ENCODE measurements at places on chromosomes 5 and 9. TPM values are rescaled to one million over a fixed set of nuclear protein-coding genes. Genes with fewer than 3 reads are reported as not detected.
A peak's percentile ranks its signal among the peaks of the same experiment; 100 is the strongest.

DNA sequence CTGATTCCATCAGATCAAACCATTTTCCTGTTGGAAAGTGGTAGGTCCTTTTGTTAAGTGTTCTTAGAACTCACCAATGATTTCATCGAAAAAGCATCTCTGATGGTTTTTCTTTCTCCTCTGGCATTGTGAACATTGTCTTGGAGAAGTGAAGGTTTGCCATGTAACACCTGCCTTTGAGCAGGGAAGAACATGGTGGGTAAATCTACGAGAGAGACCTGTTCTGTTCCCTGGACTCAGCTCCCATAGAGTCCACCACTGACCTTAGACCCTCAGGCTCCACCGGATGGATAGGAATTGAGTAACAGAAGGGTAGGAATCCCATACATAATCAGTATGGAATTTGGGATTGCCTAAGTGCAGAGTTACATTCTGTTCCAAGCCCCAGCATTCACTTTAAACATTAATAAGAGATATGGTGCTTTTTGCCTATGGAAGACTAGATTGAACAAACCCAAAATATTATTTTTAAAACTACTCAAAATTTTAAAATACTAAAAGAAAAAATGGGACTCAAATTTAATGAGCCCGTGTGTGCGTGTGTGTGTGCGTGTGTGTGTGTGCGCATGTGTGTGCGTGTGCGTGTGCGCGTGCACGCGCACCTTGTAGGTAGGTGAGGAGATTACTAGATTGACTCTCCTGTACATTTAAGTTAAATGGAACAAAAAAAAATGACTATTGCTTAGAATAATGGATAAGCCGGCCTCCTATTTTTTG, 92.0 kb downstream of the C9orf152 start:
- no peak for DNase-seq

GRCh38 chr5:54523534-54523933, 6.0 kb downstream of the SNX18 start:
- DNase-seq, result no peak

DNA sequence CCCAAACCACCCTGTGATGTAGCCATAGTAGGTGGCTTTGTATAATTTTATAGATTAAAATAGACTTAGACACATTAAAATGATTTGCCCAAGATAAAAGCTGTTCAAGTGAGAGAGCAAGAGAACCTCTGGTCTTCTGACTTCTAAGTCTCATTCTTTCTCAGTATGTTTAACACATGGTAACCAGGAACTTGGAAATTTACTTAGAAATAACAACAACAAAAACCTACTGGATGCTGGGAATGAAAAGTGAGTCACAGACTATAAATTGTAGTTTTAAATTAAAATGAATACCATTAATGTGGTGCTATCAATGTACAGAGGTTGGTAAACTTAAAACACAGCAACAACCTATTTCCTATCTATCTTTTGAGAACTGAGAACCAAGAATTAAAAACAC, 30.4 kb downstream of the HMGCR start:
- DNase-seq, result no peak

DNA sequence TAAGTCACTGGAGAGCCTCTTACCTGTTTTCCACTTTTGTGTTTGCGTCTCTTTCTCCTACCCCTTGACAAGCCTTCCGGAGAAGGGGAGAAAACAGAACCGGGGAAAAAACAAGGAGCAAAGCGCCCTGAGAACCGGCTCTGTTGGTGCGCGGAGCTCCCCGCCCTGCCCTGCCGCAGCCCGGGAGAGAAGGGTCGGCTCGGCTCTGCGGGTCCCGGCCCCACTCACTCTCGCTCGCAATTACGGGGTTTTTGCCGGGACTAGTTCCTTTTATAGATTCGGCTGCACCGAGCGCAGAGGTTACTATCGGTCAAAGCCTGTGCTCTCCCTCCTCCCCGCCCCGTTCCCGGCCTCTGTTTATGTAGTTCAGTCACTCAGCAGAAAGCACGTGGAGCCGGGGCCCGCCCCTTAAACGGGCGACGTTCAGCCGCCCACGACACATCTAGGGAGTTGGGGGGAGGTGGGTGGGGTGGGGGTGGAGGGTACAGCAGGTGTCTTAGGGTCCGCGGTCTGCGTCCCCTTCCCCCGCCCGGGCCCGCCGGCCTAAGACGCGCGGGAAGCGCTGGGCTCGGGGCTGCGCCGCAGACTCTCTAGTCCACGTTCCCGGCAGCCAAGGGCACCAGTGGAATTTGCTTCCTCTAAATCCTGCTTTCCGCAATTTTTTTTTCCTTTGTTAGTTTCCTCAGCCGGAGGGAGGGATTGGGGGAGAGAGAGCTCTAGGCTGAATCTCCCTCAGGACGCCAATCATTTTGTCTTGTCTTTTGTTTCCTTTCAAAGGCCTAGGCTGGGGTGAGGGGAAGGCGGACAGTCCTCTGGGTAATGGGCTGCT, at the start of gene ABCA1:
TSS of gene ABCA1 (minus strand) at position 244 of the 829 bp plus-strand sequence. CDS start 24,476 bp downstream, outside the sequence.
- peak; percentile 95 for DNase-seq

DNA sequence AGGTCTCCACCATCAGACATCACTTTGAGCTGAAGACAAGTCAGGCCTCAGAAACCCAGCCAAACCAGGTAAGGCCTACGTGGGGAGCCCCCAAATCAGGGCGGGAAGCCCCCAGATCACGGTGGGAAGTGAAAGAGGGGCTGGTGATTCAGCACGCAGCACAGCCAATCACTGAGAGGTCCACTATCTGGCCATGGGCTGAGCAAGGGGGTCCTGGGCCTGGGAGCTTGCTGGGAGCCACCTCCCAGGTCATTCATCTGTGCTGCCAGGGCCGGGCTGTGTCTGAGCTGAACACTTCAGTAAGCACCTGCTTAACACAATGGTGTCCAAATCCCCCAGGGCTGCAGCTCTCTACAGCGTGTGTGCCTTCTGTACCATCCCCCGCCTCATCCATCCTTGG, 15.5 kb downstream of the MED10 start:
- no peak for DNase-seq

DNA sequence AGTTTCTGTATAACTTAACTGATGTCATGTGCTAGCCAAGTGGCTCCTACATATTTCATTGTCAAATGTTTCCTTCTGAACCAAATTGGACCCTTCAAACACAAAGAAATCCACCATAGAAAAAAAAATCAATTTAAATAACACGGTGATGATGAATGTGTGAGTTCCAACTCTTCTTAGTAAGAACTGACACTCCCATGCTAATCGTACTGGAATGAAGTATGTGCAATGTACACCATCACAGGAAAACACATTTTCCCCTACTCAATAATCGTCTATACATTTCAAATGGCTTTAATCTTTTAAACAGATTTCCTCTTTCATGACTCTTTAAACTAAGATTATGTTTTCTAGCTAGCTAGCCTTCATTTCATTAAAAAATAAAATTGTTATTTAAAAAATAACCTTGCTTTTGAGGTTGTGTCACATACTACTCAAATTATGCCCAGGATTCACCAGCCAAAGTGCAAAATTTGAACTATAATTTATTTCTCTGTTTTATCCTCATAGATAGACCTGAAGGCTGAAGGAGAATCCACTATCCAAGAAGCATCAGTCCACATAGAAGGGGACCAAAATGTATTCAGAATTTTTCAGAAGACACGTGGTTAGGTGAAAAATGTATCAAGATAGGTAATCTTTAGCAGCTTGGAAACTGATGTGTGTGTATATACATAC, 131.0 kb upstream of the ITGA1 start:
- DNase-seq, result no peak

DNA sequence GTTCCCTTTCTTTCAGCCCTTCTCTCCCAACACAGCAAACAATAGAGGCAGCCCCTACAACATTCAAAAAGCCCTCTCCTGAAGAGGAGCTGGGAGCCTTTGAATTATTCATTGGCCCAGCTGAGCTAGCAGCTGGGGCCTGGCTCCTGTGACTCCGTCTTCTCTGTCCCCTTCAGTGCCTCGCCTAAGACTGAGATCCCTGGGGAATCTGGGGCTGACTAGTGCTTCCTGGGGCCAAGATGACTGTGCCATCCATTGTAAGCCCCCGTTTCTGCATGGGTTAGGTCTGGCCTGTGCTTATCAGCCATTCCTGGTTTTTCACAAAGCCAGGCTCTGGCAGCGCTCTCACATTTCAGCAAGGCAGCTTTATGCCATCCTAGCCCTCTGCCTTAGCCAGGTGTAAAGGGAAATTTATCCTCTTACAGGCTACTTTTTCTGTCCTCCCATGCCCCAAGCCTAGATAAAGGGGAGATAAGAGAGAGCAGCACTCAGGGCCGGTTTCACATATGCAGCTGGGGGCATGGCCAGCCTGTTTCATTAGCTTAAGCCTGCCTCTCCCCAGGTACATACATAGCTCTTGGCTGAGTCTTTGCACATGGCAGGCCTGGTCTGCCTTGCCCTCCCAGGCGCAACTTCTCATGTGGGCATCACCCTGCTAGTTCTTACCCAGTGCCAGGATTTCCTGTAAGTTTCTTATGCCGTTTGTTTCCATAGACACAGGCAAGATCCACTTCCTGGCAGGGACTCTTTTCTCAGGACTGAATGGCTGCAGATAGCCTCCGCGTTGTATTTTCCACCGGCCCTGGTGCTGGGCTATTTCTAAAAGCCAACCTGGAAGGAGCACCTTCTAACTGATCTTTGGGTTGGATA, 15.8 kb downstream of the PTPA start:
- DNase-seq, result no peak

DNA sequence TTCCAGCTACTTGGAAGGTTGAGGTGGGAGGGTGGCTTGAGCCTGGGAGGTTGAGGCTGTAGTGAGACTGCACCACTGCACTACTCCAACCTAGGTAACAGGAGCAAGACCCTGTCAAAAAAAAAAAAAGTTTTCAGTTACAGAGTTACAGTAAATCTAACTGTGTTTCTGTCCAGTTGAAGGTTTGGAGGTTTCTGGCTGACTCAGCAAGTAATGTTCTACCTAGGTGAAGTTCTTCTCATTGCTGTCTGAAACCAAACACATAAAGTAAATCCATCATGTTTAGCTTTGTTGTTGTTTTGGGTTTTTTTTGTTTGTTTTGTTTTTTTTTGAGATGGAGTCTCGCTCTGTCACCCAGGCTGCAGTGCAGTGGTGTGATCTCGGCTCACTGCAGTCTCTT, 7.9 kb upstream of the ANKHD1 start:
- peak; percentile 8 for DNase-seq

DNA sequence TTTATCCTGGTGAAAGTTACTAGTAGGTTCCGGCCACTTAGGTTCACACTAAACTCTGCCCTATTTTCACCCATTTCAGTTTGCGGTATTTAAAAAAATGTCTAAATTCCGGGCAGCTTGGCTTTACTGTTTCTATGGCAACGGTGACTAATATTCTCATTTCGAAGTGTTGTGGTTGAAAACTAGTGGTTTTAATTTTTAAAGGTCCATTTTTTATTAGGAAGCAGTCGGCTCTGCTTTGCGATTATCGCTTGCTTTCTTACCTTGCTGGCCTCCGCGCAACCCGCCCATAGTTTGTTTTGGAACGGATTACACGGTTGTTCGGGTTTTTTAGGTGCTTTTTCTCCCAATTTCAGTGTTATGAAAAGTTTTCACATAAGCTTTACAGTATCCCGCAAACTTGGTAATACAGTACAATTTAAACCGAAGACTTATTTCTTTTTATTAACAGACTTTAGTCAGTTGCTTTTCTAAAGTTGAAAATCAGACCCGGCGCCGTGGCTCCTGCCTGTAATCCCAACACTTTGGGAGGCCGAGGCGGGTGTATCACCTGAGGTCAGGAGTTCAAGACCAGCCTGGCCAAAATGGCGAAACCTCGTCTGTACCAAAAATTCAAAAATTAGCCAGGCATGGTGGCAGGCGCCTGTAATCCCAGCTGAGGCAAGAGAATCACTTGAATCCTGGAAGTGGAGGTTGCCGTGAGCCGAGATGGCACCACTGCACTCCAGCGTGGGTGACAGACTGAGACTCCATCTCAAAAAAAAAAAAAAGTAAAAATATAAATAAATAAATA, 1.6 kb downstream of the KDM4C start:
- DNase-seq, result no peak

- no peak for DNase-seq
Measured at GRCh38 chr5:38615042-38615441, 58.6 kb upstream of the LIFR start.

- DNase-seq, result no peak
Measured at GRCh38 chr5:60177596-60177995, 284.1 kb upstream of the PDE4D start.

DNA sequence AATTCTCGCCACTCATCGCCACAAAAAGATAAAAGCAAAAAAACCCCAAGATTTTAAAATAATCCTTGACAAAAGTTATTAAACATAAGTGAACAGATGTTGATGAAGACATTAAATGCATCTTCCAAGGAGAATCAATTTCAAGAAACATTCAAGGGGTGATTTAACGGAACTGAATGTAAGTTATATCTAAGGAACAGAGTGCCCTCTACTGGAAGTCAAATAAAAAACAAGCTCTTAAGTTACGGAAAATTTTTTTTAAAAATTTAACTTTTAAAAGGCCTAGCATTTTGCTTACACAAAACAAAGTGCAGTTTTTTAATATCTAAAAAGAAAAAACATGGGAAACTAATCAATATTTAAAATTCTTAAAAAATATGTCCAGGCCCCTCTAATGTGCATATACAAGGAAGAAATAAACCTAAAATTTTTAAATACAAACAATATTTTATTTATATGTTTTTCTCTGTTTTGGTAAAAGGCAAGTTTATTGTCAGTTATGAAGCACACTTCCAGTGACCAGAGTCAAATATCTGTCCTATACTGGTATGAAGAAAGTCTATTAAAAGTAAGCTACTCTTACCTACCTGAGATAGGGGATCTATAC, 28.0 kb downstream of the TEX10 start:
- DNase-seq, result no peak

DNA sequence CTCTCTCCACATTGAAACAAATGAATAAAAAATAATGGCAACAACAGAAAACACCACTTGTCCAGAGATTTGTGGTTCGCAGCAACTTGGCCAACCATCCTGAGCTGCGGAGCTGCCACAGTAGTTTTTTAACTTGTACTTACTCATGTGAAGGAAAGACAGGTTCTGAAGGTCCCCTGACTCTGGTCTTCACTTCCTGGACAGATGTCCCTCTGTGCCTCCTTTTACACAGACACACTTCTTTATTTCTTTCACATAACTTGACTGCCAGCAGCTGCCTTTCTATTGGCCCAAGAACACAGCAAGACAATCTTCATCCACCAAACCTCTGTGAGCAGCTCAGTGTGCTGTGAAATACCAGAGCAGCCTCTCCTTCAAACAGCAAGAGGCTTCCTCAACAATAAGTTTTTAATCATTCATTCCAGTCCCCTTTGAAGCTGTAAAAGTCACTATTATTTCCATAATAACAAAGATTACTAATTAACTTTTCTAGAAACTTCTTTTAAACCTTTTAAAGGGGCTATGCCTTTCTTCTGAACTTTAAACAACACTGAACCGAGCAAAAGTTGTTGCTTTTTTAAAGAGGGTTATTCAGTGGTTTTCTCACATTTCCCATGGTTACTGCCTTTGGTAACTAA, 198.7 kb downstream of the NR2F1-AS1 start:
- DNase-seq, result no peak

DNA sequence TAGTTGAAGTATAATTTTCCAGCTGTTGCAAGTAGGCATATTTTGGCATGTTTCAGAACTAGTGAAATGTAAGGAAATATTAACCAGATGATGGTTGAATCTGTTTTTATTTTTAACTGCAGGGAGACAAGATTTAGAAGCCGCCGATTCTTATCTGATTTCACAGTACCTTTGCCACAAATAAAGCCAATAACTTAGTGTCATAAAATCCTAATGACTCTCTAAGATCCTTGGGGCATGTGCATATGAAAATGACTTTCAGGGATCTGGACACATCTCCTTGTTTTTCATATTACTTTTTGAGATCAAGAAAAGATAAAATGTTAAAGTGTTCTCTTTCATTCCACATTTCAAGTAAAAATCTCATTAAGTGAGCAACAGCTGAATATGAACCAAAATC, 125.8 kb upstream of the CNTLN start:
- no peak for DNase-seq

Gene UNC13B
- total RNA-seq, result 20.9 TPM

Gene SPATA6L
- total RNA-seq, result 0.35 TPM

Gene LCN2
- total RNA-seq, result not detected

Gene CNTLN
- 3.1 TPM for total RNA-seq

Measured in Right ventricle myocardium superior (tissue), 1 donor.